ENCODE measurements at places on chromosomes 7 and 10.

DNA sequence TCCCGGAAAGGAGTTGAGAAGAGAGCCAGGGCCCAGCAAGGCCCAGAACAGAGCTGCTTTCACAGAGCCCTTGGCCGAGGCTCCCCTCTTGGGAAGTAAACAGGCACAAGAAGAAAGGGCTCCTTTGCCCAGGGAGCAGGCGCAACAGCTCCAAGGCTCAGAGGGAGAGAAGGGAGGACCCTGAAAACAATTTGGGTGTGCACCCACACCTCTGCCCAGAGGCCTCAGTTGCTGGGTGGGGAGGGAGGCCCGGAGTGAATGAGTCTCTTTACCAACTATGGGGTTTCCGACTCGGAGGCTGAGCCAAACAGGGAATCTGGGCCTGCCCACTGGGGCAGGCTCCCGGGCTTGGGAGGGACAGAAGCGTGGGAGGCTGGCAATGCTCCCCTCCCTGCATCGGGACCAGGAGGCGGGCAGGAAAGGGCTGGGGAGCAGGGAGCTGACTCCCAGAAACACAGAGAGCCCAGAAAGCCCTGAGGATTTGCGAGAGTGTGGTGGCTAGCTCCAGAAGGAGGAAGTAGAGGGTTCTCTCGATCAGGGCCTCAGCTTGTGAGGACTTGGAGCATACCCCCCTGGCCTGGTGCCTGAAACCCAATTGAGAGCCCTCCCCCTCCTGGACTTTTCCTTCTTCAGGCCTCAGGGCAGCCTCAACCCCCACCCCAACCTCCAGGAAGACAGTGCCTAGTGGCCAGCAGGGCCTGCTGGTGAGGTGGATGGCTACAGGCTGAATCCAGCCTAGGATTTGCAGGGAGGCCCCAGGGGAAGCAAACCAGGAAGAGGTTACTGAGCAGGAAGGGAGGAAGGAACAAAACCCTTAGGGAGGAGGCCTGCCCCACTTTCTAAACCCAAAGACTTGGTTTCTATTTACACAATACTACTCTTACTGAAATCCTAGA lies 6.2 kb downstream of the C10orf105 start:
- DNase-seq = peak; percentile 88

DNA sequence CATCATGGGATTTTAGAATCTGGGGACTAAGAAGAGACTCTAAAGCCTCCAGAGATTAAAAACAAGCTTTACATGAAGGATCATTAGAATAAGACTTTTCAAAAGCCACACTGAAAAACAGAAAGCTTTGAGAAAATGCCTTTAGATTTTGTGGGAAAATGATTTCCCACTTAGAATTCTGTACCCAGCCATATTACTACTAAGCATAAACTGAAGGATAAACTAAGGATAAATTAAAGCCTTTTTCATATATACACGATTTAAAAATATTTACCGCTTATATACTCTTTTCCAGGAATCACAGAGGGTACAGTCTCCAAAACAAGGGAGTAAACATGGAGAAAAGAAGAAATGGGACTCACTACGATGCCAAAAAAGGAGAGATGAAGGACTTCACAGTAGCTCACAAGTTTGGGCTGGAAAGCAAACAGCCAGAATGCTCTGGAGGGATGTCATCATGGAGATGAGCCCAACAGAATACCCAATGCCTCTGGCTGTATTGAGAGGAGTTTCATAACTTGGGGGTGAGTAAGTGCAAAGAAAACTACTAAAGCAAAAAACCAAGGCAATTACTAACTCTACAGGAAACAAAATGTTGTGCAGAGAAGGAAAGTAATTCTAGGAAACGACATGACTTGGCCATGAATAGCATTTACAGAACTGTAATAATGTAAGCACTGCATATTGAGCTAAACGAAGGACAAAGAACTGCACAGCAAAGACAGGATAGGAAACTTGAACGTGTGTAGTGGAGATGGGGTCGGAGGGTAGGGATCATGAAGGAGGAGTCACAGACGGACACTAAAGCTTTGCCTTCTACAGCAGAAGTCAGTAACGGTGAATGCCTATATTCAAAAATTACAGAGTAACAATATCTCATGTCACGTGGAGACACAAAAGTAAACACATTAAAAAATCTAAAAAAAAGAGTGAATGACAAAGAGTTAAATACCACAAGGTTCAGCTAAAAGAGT lies 61.4 kb upstream of the ASAH2 start:
- DNase-seq = no peak

GRCh38 chr7:105014693-105015389 lies 836 bp downstream of the KMT2E start:
- DNase-seq = peak; percentile 42

- no peak for DNase-seq
Observed at GRCh38 chr10:33412653-33413361, 78.3 kb upstream of the NRP1 start.

DNA sequence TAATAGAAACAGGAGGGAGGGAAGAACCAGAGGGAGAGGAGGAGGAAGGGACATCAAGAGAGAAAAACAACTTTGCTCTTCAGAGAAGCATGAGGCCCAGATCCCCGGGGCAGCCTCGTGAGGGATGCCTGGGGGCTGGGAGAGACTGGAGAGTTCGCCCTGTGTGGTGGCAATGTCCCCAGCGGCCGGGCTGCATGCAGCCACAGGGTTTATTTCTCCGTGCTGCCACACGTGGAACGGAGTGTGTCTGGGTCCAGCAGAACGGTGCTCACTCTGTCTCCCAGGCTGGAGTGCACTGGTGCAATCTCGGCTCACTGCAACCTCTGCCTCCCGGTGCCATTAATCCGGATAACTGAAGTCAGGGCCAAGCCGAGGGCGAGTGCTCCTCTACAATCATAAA lies 257.7 kb downstream of the ACTR3B start:
- no peak for DNase-seq

- DNase-seq = no peak
Observed at GRCh38 chr7:128398016-128398840, 11.6 kb downstream of the IMPDH1 start.

DNA sequence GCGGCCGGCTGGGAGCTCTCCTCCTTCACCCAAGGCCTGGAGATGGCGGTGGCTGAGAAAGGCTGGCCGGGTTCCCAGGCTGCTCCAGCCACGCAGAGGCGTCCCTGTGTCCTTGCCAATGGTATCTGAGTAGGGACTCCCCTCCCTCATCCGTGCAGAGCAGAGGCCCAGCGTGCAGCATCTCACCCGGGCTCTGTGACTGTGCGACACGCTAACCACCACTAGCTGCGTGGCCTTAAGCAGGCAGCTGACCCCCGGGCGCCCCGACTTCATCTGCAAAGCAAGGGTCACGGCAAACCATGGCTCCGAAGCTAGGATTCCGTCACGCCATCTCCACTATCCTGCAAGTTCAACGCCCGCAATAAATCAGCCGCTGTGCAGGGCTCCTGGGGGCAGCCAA lies 47.2 kb upstream of the TNRC18 start:
- DNase-seq = no peak

DNA sequence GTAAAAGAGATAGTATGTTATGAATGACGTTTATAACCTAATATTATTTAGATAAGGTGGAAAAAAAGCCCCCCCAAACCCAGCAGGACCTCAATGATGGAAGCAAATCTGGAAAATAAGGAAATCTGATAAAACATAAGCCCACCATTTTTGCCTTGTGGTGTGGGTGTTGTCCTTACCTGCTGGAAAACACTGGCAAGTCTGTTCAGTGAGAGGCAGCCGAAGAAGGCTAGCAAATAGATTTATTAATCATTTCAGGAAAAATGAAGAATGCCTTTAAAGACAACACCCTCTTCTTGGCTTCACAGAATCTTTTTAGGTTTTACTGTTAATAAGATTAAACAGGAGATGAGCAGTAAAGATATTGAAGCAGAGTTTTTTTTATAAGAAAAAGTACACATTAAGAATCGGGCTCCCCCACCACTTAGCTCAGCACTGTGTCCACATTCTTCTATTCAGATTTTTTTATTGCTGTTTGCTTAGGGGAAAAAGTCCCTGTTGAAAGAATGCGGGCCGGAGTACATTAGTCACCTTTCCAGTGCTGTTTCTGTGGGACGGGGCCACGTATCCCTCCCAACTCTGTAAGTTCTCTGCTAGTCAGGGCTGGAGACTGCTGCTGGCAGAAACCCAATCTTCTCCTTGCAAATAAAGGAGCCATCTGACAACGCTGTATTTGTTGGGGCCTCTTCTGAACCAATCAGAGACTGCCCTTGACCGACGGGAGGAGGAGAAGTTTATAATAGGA lies 104.1 kb downstream of the EVX1 start:
- no peak for DNase-seq

GRCh38 chr7:53466371-53466770 lies 430.9 kb downstream of the POM121L12 start:
- no peak for DNase-seq

DNA sequence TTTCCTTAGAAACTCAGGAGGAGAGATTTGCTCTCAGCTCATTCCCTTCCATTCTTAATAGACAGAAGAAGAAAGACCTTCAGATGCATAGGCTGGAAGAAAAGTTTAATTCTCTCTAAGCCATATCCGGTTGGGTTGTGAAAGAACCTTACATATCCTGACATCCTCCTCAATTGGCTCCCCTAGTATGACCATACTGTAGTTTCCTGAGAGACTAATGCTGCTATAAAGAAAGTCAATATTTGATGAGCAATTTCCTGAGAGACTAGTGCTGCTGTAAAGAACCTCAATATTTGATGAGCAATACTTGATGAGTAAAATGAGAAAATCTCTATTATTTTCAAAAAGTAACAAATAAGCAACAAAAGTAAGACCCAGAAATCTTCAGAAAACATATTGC lies 888.5 kb upstream of the SORCS1 start:
- no peak for DNase-seq

GRCh38 chr7:149773446-149774236 lies at the start of gene ZNF467:
Gene ZNF467, minus strand, starts transcription at chr7:149773588. Its CDS starts 2,556 bp downstream, at chr7:149771032.
- DNase-seq = peak; percentile 26

- no peak for DNase-seq
Observed at GRCh38 chr7:48139459-48139858, 31.8 kb upstream of the ABCA13 start.

DNA sequence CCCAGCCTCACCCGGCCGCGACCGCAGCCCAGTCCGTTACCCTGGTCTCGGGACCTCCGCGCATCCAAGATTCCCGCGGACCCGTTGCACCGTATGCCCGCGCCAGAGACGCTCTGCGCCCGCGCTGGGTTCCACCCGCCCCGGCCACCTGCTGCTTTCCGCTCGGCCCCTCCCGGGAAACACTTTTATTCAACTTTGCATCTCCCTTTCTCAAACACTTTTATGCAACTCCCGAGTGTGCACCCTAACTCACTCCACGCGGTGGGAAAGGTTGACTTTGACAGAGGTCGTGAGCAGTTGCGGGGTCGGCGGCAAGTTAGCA lies at the start of gene ODAD2:
ODAD2 (minus strand) TSS at position 126 of the 322 bp plus-strand sequence. CDS start 3,937 bp downstream, outside the sequence.
- DNase-seq = no peak

DNA sequence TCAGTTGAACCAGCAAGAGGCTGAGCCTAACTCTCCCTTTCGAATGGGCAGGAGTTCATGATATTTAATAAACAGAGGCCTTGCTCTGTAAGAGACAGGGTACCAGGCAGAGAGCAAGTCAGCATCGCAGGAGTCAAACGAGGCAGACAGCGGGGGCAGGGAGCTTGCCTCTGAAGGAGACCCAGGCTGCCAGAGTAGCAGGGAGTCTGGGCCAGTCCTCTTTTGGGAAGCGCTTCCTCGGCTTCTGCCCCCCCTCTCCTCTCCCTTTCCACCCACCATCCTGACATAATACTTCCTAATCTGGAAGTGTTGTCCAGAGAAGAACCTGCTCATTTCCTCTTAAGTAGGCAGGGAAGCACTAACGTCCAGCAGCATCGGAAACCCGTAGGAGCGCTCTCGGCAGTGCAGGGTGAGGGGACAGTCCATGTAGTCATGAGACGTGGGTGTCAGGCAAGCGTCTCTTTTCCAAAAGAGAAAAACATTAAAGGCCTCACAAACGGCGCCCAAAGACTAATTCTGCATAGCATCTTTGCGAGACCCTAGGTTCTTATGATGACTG lies 171.1 kb downstream of the EGFR start:
- DNase-seq = no peak

GRCh38 chr7:22075561-22075960 lies 129.9 kb upstream of the CDCA7L start:
- DNase-seq = no peak

GRCh38 chr7:128885370-128886187 lies 22.9 kb downstream of the ATP6V1F start:
- DNase-seq = no peak

DNA sequence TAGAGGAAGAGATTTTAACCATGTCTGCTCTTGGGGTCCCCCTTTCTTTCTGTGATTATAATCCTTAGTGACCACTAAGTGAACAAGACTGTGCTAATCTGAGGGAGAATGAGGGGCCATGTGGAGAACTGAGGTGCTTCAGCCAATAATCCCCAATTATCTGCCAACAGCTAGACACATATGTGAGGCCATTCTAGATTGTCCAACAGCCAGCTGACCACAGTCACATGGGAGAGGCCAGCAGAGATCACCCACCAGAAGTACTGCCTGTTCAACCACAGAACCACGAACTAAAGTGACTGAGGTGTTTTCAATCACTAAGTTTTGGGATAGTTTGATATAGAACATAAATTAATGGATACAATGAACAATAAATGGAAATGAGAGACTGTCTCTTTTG lies 74.3 kb downstream of the SEMA3E start:
- no peak for DNase-seq

DNA sequence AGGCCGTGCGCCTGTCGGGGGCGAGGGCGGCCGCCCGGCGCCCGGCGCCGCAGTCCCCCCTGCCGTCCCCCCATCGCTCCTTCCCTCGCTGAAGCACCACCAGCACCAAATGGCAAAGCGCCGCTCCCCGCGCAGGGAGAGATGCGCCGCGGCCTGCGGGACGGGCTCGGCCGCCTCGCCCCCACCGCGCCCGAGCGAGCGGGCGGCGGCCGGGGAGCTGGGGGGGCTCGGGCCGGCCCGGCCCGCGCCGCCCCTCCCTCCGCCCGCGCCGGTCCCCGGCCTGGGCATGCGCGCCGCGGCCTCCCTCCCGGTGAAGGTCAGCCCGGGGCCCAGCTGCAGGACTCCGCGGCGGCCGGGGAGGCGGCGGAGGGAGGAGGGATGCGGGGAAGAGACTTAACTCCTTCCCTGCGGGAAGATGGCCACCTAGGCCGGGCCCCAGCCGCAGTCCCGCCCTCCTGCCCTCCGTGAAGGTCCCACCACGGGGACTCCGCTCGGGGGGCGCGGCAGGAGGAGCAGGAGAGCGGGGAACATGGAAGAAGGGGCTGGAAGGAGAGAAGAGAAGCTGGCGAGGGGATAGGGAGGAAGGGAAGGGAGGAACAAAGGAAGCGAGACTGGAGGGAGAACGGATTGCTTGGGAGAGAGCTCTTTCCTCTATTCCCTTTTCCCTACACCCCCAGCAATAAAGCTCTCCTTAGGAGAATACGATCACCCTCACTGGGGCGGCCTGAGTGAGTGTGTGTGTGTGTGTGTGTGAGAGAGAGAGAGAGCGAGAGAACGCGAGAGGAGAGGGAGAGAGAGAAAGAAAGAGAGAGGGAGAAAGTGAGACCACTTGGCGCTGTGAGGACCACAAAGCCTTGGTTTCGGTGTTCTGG lies 3.4 kb upstream of the SMARCD3 start:
- DNase-seq = no peak

- no peak for DNase-seq
Observed at GRCh38 chr10:3178042-3178441, 5.5 kb upstream of the PITRM1 start.

All from AML-193 (cell line).